ENCODE measurements at places on chromosomes 1 and 21.
A peak's percentile ranks its signal among the peaks of the same experiment; 100 is the strongest.

- no peak for DNase-seq
These were observed 15.8 kb upstream of the SLFNL1 start for GRCh38 chr1:41037116-41037903.

DNA sequence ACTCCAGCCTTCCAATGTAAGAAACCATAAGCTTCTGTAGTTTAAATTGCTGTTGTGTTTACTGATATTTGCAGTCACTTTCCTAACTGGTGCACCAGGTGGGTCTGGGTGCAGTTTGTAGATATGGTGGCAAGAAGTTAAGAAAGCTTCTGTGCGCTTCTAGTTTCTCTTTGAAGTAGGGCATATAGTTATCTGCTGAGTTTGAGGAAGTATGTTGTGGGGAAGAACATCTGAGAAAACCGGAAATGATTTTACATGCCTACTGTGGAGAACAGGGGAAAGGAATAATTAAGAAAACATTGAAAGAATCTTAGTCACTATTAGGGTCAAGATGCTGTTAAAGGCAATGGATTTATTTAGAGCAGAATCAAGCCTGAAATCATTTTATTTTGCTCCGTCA lies 14.9 kb upstream of the SLC44A5 start:
- no peak for DNase-seq

- no peak for DNase-seq
These were observed 20.6 kb upstream of the LRRN2 start for GRCh38 chr1:204705888-204706837.

DNA sequence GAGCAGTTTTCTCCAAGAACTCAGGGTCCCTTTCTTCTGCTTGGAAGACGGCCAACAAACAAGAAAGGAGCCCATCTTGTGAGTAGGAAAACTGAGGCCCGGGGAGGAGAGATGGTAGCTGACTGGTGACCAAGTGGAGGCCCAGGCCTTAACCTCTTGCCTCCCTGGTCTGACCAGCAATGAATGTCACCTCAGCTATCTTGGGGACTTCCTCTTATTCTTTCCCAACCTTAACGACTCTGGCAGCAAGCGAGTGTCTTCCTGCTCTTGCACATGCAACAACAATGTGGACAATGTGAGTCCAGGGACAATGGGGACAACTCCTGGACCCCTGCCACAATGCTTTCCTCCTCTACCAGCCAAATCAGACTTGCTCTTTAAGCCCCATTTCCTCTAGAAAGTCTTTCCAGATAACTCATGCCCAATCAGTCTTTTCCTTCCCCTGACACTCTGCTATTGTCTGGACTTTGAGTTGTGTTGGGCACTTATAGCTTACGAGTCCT lies 12.6 kb downstream of the HSPG2 start:
- peak; percentile 56 for DNase-seq

GRCh38 chr1:98058676-98059075 lies 137.8 kb upstream of the DPYD start:
- DNase-seq: no peak

DNA sequence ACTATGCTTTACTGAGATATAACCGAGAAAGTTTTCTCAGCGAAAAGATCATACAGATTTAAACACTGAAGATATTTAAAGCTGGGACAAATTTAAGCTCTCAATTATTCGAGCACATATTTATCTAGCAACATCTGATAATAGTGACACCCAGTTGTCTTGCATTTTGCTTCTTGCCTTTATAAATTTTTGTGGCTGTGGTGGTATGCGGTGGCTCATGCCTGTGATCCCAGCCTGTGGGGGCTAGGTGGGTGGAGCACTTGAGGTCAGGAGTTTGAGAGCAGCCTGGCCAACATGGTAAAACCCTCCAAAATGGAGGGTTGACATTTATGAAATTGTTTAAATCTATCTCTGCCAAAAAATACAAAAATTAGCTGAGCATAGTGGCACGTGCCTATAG lies 312.2 kb downstream of the SPATA17 start:
- no peak for DNase-seq

DNA sequence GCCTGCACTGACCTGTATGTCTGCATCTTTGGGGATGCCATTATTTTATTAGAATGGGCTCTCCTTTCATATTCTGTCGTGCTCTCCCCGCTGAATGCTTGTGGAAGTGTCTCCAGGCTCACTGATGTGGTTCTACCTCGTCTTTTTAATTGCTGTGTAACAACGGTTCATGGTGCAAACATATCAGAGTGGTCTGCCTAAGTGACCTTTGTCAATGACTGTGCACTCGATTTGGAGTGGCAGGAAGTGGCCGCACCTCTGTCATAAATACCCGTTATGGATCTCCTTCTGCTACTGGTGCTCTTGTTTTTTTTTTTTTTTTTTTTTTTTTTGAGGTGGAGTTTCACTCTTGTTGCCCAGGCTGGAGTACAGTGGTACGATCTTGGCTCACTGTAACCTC lies 38.3 kb downstream of the SPSB1 start:
- no peak for DNase-seq

GRCh38 chr1:44284184-44284583 lies 70.9 kb downstream of the ERI3 start:
- DNase-seq: no peak
